Esophagus mucosa (tissue), 1 donor: ENCODE measurements at places on chromosomes 6 and 20. TPM values are rescaled to one million over a fixed set of nuclear protein-coding genes. Genes with fewer than 3 reads are reported as not detected.

The VIP gene
- total RNA-seq = not detected

The ZMYND8 gene
- total RNA-seq = 27.4 TPM

The GATA5 gene
- total RNA-seq = not detected

The MLIP gene
- total RNA-seq = 8.5 TPM

- no peak for ATAC-seq
Measured at GRCh38 chr20:49045440-49046086, 549 bp upstream of the CSE1L start.

GRCh38 chr6:111978532-111979149, 75.3 kb upstream of the CCN6 start:
- no peak for ATAC-seq

DNA sequence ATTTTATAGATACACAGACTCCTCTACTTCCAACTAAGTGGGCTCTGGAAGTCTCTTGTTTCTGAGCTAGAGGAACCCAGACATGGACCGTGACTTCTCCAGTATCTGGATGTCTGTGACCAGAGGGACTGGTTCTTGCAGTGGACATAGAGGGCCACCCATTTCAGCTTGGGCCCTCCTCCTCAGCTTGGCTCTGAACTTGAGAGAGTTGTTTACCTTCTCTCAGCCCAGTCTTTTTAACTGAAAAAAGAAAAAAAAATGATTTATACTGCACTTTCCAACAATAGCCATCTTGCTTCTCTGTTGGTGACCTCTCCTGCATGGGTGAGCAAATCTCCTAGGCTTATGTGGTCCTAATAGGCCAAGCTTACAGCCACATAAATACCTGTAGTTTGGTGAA, 60.3 kb upstream of the TMEM181 start:
- ATAC-seq = no peak

- ATAC-seq = no peak
Measured at GRCh38 chr6:163923658-163924411, 509.3 kb downstream of the QKI start.

- no peak for ATAC-seq
Measured at GRCh38 chr6:6277413-6277812, 43.0 kb downstream of the F13A1 start.

DNA sequence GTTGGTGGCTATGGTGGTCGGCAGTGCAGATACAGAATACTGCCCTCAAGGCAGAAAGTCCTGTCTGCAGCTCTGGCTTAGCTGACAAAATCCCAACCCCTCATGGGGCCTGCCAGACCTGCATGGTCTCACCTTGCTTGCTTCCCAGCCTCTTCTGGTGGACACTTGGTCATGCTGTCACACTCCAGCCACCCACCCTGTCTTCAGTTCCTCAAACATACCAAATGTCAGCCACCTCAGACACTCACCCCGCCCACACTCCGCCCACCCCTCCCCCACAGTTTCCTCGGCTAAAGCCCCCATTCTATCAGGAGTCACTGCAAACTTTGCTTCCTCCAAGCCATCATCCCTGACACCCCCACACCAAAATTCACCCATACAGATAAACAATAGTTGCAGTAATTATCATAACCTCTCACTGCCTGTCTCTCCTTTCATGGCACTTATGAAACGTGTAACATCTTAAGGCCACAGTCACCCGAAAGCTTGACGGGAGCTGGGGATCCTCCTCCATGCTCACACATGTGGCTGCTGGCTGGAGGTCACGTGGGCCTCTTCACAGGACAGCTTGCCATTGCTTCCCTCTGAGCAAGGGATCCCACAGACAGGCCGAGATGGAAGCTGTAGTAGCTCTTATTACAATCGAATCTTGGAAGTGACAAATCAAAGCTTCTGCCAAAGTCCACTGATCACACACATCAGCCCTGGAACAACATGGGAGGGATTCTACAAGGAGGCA, 202.2 kb downstream of the PTPRT start:
- ATAC-seq = no peak

DNA sequence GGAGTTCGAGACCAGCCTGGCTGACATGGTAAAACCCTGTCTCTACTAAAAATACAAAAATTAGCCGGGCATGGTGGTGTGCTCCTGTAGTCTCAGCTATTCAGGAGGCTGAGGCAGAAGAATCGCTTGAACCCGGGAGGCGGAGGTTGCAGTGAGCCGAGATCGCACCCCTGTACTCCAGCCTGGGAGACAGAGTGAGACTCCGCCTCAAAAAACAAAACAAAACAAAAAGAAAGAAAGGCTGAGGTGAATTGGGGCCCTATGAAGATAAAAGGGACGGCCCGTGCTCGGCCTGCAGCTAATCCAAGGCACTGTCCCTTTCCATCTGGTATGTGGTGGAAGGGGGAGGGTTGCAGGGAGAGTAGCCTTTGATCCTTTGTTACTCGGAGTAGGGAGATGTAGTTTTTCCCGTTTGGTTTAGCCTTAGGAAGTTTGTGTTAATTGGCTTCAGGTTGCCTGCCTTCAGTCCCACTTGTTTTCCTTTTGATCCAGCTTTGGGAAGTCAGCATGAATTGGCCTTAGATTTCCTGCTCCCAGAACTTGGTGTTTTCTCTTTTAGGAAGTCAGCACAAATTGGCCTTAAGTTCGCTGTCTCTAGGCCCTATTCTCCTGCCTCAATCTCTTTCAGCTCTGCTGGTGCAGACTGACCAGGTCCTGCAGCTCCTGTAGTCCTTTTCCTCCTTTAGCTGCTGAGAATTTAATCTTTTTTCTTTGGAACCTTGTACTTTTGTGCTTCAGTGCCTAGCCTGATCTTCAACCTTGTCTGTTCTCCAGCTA, 36.1 kb upstream of the PAQR8 start:
- ATAC-seq = no peak

DNA sequence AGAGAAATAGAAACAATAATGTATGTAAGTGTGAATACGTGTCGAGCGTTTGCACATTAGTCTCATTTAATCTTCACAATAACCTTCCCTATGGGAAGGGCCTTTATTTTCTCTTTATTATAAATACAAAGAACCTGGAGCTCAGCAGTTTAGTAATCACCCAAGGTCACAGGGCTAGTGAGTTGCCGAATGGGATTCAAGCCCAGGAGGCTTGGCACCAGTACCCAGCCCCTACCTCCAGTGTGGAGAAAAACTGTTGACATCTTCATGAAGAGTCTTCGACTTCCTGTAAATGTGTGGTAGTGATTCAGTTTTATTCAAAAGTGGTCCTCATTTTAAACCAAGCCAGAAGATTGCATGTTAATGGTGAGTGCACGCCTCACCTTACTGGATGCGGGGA, 162.8 kb downstream of the SCML4 start:
- no peak for ATAC-seq

- no peak for ATAC-seq
Measured at GRCh38 chr6:150932996-150933395, 67.5 kb downstream of the MTHFD1L start.

DNA sequence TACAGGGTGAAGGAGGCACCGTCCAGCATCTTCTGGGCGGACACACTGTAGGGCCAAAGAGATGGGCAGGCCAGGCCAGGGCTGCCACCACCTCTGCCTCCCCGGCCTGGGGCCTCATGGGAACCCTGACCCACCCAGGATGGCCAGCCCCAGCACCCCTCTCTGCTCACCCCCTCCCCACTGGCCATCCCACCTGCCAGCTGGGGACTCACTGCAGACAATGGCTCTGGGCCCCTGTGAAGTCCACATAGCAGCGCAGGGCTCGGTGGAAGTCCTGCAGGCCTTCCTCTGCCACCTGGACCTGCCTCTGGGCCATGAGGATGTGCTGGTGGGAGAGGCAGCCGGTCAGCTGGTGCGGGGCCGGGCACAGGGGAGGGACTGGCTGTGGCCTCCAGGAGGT, 3.6 kb upstream of the C20orf144 start:
- no peak for ATAC-seq

- ATAC-seq = peak; percentile 75
Measured at GRCh38 chr6:152863618-152864326, 113.2 kb downstream of the VIP start.

- ATAC-seq = no peak
Measured at GRCh38 chr6:160070427-160070826, 51.2 kb upstream of the SLC22A1 start.

DNA sequence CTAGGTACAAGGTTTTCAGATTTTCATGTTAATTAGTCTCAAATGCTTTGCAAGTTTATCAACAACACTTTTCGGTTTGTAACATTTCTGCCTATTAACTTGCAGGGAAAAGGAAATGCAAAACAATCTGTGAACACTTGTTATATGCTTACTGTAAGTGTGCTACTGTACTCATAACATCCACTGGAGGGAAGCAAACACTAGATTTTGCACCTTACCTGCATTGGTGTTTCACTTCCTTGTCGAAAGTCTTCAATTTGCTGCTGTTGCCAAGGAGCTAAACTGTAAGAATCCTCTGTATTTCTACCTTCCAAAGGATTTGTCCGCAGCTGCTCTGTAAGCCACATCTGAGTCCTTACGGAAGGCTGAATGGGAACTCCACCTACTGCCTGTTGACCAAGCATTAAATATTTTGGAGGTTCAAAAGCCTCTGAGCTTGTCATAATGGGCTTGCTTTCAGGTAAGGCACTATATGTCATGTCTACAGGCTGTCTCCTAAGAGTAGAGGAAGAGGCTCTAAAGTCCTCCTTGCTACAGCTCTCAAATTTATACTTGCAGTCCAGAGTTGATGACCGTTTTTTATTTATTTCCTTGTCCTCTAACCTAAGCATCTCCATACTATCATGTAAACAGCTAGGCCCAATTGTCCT, 17.3 kb downstream of the PLN start:
- peak; percentile 75 for ATAC-seq

DNA sequence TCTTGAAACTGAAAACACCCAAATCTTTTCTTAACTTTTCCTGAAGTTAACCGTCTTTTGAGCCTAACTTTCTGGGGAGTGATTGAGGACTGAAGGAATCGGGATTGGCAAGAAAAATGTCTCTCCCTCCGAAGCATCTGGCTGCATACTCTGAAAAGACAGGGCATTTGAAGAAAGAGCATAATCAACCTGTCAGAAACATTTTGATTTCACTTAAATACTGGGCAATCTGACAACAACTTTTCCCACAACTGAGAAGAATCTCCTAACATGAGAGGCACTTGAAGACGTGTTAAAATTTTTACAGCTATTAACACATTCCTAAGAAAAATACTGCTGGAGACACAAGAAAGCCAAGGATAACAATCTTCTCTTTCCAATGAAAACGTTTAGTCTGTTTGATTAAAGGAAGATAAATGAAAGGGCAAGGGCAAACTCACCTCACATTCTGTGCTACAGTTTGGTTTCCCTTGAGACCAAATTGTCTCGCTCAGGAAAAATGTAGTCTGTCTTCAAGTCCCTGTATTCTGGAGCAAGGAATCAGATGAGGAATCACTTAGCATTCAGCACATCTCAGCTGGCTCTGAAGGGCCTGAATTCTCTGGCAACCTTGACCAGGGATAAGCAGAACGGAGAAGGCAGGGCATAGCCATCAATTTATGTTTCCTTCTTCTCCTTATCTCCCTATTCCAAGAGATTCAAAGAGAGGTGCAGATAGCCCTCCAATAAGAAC, 76.1 kb downstream of the TBX18 start:
- ATAC-seq = no peak

- ATAC-seq = no peak
Measured at GRCh38 chr6:11618533-11618932, 81.0 kb downstream of the TMEM170B start.

DNA sequence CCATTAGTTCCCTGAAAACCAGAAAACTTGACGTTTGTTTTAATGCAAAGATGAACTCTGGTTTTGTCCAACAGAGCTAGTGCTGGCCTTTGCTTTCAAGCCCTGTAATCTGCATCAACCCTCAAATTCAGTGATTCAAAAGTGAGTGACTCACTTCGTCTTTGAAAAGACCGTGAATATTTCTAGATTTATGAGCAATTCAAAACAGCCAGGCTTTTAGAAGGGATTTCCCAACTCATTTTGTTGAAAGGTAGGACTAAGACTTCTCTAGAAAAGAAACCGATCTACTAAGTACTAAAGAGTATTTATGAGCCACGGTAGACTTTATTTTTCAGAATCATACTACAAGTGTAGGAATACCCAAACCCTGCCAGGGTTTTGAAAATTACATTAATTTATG, 121.5 kb downstream of the UST start:
- ATAC-seq = peak; percentile 39

- ATAC-seq = no peak
Measured at GRCh38 chr20:1631309-1632151, 11.7 kb upstream of the SIRPB1 start.

GRCh38 chr6:42532038-42532669, 31.7 kb upstream of the UBR2 start:
- peak; percentile 57 for ATAC-seq

DNA sequence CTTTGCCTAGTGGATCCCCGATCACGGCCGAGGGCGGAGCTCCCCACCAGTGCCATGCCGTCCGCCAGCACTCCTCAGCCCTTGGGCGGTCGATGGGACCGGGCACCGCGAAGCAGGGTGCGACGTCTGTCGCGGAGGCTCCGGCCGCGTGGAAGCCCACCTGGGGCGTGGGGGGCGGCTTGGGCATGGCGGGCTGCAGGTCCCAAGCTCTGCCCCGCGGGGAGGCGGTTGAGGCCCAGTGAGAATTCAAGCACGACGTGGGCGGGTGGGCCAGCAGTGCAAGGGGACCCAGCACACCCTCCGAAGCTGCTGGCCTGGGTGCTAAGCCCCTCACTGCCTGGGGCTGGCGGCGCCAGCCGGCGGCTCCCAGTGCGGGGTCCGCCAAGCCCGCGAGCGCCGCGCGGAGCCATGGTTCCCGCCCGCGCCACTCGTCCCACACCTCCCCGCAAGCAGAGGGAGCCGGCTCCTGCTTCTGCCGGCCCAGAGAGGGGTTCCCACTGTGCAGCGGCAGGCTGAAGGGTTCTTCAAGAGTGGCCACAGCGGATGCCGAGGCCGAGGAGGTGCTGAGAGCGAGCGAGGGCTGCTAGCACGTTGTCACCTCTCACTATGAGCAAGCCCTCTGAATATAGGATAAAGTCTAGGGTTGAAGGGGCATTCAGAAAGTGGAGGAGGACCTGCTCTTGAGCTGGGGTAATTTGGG, 128.6 kb downstream of the GRM4 start:
- ATAC-seq = no peak

- no peak for ATAC-seq
Measured at GRCh38 chr6:24194978-24195700, 69.1 kb downstream of the NRSN1 start.

GRCh38 chr6:151242420-151242861, 2.7 kb downstream of the AKAP12 start:
- ATAC-seq = no peak

DNA sequence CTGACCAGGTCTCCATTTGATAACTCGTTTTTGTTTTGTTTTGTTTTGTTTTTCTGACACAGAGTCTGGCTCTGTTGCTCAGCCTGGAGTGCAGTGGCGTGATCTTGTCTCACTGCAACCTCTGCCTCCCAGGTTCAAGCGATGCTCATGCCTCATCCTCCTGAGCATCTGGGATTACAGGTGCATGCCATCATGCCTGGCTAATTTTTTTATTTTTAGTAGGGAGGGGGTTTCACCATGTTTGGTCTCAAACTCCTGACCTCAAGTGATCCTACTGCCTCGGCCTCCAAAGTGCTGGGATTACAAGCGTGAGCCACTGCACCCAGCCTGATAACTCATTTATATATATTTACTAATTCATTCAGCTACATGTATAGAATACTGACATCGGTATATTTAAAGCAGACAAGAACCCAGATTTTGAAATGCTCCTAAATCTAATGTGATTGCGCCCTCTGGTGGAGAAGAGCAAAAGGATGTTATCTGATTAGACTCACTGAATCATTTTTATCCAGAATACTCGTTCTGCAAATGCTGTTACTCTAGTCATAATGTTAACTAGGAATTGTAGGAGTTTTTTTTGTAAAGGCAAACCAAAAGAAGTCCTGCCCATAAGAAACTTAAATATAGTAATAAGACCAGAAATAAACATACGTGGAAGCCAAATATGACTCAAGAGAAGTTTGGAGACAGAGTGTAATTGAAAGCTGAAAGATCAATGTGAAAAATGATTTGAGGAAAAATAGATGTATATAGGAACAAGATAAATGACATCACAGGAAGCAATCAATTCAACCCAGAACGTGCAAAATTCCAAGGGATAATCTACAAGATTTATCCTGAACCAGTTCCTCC, 5.3 kb upstream of the COL12A1 start:
- no peak for ATAC-seq
